ENCODE measurements at places on chromosomes 2 and 18.

DNA sequence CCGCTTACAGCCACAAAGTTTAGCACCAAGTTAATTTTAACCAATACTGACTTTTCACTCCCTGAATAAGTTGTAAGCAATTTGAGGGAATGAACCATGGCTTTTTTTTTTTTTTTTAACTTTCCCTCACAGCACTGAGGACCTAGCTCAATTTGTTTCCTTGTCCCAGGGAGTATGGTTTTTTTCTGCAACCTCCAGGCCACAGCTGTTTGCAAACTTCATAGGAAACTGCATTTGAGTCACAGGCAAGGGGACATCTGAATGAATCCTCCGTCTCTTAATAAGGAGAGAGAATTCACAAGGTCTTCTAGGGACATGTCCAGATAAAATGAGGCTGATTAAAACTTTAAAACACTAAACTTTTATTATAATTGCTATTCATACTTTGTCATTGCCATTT is 181.5 kb downstream of the GFPT1 start:
- DNase-seq: no peak

DNA sequence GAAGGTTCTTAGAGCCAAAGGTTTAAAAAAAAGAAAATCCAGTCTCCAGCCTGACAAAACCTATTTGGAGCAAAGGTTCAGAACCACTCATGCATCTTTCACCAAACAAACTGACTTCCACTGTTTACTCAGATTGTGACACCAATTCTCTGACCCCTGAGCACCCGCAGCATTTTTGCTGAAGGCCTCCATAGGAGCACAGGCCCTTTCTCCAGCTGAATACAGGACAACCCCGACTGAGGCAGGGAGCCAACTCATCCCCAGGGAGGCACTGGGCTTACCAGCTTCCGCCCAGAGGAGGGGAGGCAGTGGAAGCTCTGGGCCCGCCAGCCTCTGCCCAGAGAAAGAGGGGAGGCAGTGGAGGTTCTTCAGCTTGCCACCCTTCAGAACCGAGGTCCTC is 51.0 kb upstream of the CNGA3 start:
- no peak for DNase-seq

DNA sequence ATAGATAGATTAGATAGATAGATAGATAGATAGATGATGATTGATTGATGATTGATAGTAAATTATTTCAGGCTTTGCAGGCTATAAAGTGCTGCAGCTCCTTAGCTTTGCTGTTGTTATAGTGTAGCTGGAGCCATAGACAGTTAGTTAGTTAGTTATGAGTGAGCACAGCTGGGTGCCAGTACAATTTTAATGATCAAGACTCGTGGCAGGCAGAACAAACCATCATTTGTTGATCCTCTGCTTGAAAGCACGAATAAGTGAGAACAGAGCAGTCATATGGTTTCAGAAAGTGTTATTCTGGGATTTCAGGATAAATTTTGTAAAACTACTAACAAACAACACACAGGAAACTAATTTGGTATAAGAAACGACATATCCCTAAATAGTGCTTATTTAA is 53.9 kb downstream of the THOC1 start:
- DNase-seq: no peak

DNA sequence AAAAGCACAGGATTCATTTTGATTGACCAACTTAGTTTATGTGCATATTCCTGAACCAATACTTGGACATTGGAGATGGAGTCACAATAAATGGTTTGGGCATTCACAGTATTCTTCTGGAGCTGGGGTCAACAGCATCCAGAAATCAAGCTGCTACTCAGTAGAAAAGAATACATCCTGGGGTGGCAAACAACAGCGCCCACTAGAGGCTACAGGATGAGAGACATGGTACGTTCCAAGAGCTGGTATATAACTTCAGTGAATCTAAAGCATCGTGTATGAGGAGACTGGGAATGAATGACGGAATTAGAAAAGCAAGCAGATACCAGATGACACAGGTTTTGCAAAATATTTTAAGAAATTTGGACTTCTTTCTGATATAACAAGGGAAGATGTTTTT is 142.9 kb upstream of the FIGN start:
- no peak for DNase-seq

- peak; percentile 8 for DNase-seq
These were observed 295.4 kb downstream of the CELF4 start for GRCh38 chr18:37270038-37270665.

GRCh38 chr18:26040051-26040656 is 50.3 kb downstream of the SS18 start:
- DNase-seq: no peak

DNA sequence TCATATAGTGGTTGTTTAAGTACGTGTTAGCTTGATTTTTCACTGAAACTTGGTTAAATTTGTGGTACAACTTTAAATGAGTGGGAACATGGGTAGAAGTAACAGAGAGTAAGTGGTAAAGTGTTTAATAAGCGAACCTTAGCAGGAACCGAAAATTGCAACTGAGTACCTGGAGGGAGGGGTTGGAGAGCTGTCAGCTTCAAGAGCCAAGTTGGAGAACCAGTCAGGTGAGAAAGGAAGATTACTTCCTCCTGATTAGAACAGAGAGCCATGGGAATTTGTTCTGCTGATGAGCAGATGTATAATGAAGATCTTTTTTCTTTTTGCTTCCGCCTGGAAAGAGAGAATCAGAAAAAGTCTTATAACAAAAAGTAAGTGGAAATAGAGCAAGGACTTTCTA is 158.4 kb upstream of the CDH7 start:
- DNase-seq: no peak

- DNase-seq: no peak
These were observed 18.4 kb upstream of the CPO start for GRCh38 chr2:206920951-206921350.

- DNase-seq: no peak
These were observed 331.9 kb downstream of the PDE11A start for GRCh38 chr2:177740700-177741099.

Data from amniotic stem cell (primary cell).